ENCODE measurements at places on chromosomes 7 and 10.

DNA sequence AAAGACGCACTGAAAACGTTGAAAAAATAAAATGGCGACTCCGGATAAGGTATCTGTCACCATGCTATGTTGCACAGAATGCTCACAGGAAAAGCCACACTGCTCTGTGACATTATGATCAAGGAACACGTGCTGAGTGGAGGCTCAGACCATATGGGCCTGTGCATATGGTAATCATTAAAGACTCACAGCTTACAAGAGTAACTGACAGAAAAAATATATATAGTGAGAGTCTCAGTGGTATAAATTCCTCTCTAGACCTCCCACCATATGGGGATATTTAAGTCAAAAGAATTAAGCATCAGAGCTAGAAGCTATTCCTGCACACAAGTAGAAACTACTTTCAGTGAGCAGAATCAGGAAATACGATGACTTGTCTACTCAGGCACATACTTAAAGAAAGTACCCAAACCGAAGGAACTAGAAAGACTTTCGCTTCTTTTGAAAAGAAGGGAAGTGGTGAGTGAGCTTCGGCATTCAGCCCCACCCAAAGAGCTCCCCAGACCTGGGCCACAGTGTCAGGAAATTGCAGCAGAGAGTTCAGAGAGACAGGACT, 65.1 kb upstream of the MPP7 start:
- DNase-seq, result peak; percentile 66

DNA sequence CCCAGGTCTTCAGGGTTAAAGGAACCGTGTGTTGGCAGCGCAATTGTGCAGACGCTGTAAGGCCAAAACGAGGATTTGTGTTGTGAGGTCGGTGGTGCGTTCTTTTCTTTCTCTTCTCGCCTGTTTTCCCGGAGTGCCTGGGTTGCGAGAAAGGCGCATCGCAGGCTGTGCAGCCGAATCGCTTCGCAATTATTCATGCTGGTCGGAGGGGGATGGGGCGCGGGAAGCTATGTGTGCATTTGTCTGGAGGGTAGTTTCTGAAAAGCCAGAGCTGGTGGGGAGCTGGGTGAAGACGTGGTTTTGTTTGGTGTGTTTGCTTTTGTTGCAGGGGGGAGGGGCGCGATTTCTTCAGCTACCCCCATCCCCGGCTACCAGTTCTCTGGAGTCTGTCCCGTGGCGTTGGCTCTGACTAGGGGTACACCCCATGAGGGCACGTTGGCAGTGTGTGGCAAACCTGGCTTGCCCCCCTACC, 2.1 kb downstream of the MXI1 start:
- no peak for DNase-seq

GRCh38 chr7:87427288-87427687, 48.2 kb downstream of the ABCB4 start:
- DNase-seq, result peak; percentile 38

DNA sequence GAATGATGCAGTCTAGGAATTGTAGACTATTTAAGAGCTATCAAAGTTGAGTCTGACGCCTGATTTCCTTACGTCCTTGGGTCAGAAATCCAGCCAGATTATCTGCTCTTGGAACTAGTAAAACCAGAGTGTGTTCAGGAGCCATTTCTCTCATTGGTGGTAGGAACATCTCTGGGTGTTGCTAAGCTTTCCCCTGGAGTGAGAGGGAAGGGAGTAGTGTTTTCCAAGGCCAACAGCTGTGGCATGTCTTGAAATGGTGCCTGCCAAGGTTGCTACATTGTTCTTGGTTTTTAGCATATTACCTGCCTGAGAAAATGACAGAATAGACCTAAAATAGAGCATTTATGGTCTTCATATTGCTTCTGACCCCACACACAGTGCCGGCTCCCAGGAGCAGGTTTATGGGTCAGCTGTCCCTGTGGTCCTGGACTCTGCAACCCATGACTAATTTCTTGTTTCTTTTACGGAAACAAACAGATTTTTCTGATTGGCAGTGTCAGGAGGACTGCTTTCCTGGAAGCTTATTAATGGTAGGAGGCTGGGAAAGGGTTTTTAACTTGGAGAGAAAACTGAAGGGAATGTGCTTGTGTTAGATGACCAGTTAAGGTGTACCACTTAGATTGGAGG, 17.5 kb downstream of the GBF1 start:
- no peak for DNase-seq

DNA sequence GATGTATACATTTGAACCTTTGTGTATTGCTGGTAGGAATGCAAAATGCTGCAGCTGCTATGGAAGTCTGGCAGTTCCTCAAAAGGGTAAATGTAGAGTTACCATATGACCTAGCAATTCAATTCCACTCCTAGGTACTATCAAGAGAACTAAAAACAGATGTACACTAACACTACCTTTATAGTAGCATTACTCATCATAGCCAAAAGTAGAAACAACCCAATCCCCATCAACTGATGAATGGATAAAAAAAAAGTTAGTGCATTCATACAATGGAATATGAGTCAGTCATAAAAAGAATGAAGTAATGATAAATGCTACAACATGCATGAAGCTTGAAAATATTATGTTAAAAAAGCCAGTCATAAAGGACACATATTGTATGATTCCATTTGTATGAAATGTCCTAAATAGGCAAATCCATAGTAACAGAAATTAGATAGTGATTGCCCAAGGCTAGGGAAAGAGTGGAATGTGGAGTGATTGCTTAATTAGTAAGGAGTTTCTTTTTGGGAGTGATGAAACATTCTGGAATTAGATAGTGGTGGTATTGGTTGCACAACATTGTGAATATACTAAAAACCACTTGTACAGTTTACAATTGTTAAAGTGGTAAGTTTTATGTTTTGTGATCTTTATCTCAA, 96.4 kb upstream of the AOAH start:
- no peak for DNase-seq

DNA sequence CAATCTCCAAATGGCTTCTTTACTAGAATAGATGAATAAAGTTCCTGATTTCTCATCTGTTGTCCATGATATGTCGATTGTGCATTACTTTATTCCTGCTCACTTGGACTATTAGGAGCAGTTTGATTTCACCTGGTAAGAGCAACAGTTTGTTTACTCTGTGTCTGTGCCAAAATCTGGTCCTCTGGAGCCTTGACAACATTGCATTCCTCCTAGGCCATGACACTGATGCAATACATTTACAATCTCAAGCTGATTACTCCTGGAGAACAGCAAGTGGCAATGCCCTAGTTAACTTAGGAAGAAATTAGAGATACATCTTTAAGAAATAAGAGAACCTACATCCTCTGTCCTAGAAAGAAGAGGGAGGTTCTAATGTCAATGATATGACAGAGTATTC, 71.8 kb downstream of the SGCE start:
- DNase-seq, result no peak

- DNase-seq, result no peak
These were observed 499.4 kb downstream of the RPS24 start for GRCh38 chr10:78533098-78533497.

DNA sequence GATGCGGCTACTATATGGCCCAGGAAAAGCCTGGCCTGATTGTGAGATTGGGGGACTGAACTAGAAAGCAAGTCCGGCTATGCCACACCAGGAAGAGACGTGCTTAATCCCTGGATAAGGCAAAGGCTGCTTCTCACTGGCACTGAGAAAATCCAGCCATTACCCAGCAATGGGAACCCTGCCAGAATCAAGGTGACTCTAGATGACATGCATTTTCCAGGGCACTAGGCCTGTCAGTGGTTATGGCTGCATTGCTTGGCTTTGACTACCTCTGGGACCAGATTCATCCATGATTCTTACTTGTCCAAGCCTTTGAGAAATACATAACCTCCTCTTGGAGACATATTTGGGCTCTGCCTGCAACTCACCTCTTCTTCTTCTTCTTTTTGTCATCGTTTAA, 317.2 kb downstream of the GRID1 start:
- DNase-seq, result no peak

GRCh38 chr10:116324227-116324950, at the start of gene CCDC172:
TSS of gene CCDC172 (plus strand) at chr10:116324448. CDS start at chr10:116325012, 564 bp downstream.
- DNase-seq, result no peak

DNA sequence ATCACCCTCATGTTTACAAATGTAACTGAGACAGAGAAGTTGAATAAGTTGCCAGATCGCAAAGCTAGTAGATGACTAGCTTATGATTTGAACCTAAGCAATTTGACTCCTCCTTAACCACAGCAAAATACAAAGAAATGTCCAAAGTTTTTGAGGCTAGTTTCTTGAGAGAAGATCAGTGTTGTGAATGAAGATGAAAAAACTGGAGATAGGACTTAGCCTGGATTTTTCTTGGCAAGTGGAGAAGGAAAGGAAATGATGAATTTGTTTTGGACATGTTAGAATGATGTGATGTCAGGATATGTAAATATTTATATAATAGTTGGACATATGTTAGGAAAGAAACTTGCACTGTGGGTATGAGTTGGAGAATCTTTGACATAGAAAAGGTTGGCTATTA, 149.8 kb downstream of the LSMEM1 start:
- DNase-seq, result no peak

GRCh38 chr10:76444034-76444800, 1012.8 kb downstream of the LRMDA start:
- peak; percentile 4 for DNase-seq

DNA sequence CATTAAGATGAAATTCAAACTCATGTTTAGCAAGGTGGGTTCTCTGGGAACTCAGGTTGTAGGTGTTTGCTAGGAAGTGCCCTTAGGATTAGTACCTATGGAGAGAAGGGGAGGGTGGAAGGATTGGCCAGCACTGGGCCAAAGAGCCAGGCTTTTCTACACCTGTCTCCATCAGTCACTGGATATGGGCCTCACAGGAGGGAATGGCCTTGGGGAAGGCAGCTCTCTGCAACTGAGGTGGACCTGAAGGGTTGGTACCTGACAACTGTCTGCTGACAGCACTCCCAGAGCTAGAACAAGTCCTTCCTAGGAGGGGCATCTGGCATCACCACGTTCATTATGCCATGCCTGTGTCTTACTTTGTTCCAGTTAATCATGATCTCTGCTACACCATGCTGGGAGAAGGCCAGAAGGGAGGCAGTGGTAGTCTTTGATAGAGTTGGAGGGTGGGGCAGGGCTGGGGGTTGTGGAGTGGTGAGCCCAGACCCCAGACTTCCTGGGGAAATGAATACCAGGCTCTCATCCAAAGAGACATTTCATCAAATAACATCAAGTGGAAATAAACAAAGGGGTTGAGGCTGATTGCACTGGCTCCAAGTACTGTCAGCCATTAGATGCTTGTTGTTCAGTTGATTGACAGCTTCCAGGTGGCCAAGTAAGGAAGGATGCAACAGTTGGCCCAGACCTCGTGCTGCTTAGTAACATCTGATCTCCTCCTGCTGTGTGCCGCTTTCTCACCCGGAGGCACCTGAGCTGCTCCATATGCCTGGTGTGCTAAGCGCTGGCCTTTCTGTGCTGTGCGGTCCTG, 70.6 kb upstream of the PIK3CG start:
- no peak for DNase-seq

GRCh38 chr10:74967911-74968666, 141.7 kb downstream of the KAT6B start:
- no peak for DNase-seq

DNA sequence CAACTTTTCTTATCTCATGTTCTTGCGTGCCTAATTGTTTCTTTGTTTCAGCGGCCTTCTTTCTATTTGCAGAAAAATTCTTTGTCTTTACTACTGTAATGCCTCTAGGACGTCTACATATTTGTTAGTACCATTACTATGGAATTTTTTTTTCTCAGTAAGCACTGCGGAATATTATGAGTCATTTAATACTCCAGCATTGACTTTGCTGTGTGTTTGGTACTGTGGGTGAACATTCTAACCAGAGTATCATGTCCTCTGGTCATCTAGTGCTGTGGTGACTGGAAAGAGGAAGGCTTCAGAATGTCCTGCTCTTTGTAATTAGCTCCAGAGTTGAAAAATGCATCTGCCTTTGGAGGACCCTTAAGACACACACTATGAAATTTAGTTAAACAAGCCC, 58.5 kb upstream of the FERD3L start:
- DNase-seq, result no peak

DNA sequence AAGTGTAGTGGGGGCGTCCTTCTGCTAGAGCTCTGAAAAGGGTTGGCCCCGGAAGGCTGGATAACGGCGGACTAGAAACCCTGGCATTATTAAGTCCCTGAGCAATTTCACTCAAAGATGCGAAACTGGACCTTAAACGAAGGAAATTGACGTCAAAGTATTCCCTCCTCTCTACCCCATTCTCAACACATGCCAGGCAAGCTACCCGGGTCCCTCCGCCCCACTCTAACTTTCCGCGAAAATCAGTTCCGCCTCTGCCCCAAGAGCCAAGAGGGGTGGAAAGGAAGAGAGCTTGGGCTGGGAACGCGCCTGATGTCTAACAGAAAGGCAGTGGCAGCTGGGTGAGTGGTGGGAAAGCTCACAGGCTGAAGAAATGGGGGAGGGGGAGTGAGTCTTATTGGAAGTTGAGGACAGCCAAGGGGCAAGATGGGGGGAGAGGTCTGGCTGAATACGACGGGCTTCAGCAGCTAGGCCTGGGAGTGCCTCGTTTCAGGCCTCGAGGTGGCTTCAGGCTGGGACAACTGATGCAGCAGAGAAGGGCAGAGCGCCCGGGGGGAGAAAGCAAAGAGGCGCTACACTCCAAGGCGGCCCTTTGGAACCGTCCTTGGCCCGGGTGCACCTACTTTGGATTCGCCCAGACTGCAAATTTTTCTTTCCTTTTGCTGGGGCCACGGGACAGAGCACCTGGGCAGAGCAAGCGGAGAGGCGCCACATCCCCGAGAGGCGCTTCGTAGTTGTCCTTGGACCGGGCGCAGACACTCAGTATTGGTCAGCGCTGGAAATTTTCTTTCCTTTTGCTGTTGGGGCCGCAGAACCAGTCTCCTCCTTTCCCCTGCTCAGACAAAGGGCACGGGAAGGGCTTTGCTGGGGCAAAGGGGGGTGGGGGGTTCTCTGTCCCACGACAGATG, 2.0 kb upstream of the FEZF1 start:
- DNase-seq, result no peak

DNA sequence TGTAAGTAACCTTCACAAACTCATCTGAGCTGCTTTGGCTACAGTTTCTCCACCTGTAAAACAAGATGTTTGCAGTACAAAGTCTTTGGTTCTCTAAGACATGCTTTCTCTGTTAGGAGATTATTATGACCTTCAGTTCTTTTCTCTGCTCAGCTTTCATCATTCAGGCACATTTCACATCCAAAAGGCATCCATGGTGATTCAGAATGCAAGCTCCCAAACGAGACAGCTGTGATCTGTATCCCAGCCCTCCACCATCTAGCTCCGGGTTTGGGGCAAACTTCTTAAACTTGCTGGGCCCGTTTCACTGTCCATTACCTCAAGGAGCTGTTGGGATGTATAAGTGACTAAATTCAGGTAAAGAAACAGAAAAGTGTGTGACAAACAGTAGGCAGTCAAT, 95.8 kb upstream of the COL1A2 start:
- no peak for DNase-seq

DNA sequence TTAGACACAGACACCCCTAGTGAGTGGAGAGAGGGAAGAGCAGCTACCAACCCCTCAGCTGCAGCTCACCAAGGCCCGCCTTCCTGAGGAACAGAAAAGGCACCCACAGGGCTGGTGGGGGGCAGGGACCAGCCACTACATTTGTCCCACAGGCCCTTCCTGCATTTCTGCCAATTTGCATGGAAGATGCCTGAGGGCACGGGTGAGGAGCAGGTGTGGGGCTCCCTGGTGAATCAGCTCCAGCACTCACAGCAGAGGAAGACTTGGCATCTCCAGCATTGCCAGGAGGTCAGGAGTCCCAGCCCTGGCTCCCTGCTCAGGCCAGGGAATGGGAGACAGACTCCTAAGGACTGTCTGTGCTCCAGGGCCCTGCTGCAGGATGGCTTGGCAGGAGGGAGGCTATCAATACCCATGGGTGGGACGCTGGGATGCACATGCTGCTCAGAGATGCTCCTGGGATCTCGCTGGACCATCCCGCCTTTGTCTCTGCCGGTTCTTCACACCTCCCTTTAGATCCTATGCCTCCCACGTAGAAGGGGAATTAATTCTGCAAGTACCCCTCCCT, 109.7 kb downstream of the SLIT1 start:
- DNase-seq, result no peak

GRCh38 chr7:76193883-76194282, 7.8 kb upstream of the SRRM3 start:
- no peak for DNase-seq

All from pons (tissue), 1 donor.